ENCODE measurements at places on chromosomes 7 and 10. TPM values are rescaled to one million over a fixed set of nuclear protein-coding genes. Genes with fewer than 3 reads are reported as not detected.

Gene ANKRD30A
- total RNA-seq = not detected

Gene SLC18A2
- total RNA-seq = 7.0 TPM

Gene COBL
- 22.3 TPM for total RNA-seq

Gene CTTNBP2
- 19.7 TPM for total RNA-seq

Gene ITGA8
- total RNA-seq = 42.4 TPM

Gene NKX2-3
- not detected for total RNA-seq

Gene ARHGAP22
- 7.0 TPM for total RNA-seq

Gene HPSE2
- 0.33 TPM for total RNA-seq

Gene TMEM270
- not detected for total RNA-seq

Gene GSDME
- total RNA-seq = 24.6 TPM

Gene UNCX
- 1.3 TPM for total RNA-seq

Gene GALNT11
- total RNA-seq = 104 TPM

Gene MUC12
- total RNA-seq = not detected
